ENCODE measurements at places on chromosomes 3 and 15. TPM values are rescaled to one million over a fixed set of nuclear protein-coding genes. Genes with fewer than 3 reads are reported as not detected.

- DNase-seq = no peak
- H3K4me3 ChIP-seq = no peak overlapping the region
- H3K27me3 ChIP-seq = no peaks in the 10 kb centered on the region
- H3K36me3 ChIP-seq = no peaks in the 10 kb centered on the region
Observed at GRCh38 chr3:176927280-176927679, 270.0 kb downstream of the TBL1XR1 start.

- no peaks in the 10 kb centered on the region for H3K27me3 ChIP-seq
- H3K27ac ChIP-seq = no peak overlapping the region
- peaks cover 26% of the 10 kb centered on the region for H3K36me3 ChIP-seq
- no peak for DNase-seq
- no peak overlapping the region for H3K4me3 ChIP-seq
- H3K4me1 ChIP-seq = no peaks in the 10 kb centered on the region
Observed at GRCh38 chr3:101646726-101647125, 30.2 kb downstream of the ZBTB11 start.

GRCh38 chr3:105354429-105354828, 12.3 kb upstream of the ALCAM start:
- no peaks in the 10 kb centered on the region for H3K36me3 ChIP-seq
- no peak for DNase-seq
- no peak overlapping the region for H3K4me3 ChIP-seq

- H3K4me3 ChIP-seq = no peak overlapping the region
- H3K27ac ChIP-seq = no peak overlapping the region
- H3K36me3 ChIP-seq = peaks cover 34% of the 10 kb centered on the region
- DNase-seq = no peak
Observed at GRCh38 chr3:39387411-39387975, 4.3 kb downstream of the SLC25A38 start.

DNA sequence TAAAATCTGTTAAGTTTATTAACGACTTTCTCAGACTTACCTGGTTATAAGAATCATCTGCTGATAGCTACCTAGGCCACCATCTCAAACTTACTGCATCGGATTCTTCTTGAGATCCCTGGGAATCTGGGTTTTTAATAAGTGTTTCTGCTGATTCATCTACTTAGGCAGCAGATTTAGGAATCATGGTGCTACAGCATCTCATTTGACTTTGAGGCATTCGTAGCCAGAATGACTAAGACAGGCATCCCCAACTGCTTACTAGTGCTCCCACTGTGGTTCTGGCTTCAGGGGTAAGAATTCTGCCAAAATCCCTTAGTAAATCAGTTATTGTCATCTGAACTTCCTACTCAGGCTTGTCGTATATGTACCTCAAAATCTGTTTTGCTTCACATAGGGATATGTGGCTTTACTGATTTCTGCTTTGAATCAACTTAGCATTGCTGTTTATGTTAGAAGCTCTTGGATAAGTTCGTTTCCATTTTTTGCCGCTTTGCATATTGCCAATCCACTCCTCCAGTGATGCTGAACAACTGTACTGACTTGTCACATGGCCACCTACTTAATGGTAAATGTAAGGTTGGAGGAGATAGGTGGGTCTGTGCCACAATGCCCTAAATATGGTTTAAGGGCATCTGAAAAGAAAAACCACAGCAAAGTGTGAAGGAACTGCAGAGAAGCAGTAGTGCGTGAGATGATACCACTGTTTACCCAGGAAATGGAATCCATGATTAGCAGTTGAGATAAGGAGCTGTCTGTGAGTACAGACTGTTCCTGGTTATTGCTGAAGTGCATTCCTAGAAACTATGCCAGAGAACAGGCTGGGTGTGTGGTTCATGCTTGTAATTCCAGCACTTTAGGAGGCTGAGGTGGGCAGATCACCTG, 60.3 kb downstream of the MAP6D1 start:
- H3K27ac ChIP-seq = no peak overlapping the region
- no peak for DNase-seq
- peaks cover 10% of the 10 kb centered on the region for H3K4me1 ChIP-seq
- H3K36me3 ChIP-seq = peaks cover 26% of the 10 kb centered on the region
- H3K27me3 ChIP-seq = no peaks in the 10 kb centered on the region
- no peak overlapping the region for H3K4me3 ChIP-seq

The ARID3B gene
- 1.8 TPM for total RNA-seq

The EOMES gene
- not detected for total RNA-seq

GRCh38 chr3:122498152-122498551, 16.6 kb downstream of the KPNA1 start:
- H3K36me3 ChIP-seq = peaks cover 20% of the 10 kb centered on the region
- H3K4me3 ChIP-seq = no peak overlapping the region
- H3K4me1 ChIP-seq = no peaks in the 10 kb centered on the region
- no peak for DNase-seq

- peak overlapping the region; percentile 70 for H3K4me3 ChIP-seq
- DNase-seq = no peak
Observed at GRCh38 chr15:96324192-96324895, 6.2 kb upstream of the NR2F2 start.

The CCR3 gene
- total RNA-seq = not detected

DNA sequence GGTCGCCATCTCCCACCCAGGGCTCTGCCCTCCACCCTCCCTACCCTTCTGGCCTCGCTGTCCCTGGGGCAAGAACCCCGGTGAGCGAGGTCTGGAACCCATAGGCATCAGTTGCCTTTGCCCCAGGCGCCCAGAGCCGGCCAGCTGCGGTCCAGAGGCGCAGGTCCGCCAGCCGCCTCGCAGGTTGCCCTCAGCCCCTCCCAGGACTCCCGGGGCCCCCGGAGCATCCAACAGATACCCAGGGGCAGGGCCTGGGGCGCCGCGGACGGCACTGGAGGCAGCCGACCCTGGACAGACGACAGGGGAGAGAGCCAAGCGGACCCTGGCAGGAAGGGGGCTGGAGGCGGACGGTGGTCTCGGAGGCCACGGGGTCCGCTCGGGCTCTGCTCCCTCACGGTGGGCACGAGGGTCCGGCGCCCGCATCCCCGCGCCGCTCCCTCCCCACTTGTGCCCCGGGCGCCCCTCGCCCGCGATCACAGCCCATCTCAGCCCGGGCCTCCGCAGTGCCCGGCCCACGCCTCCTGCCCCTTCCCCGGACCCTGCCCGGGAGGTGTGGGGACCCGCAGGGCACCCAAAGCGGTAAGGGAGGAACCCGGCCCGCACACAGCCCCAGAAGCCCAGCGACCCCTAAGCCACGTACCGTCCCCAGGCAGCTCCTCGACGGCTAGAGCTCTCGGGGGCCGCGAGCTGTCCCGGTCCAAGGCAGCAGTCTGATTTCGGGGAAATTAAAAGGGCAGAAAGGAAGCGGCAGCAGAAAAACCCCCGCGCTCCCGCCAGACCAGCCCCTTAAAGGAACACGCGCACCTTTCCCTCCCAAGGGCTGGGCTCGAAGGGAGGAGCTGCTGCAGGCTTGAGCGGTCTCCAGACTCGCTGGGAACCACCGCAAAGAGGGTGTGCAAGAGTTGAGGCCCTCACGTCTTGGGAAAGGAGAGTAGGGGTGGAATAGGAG, at the start of gene HAPLN3:
TSS of gene HAPLN3 (minus strand) at position 726 of the 949 bp plus-strand sequence. CDS start 8,246 bp downstream, outside the sequence.
- peak within 1 kb of the TSS; percentile 18 for H3K27ac ChIP-seq
- H3K4me1 ChIP-seq = no peaks in the 10 kb centered on the region
- H3K27me3 ChIP-seq = no peaks in the 10 kb centered on the region
- H3K36me3 ChIP-seq = peaks cover 15% of the 10 kb centered on the region

The CSTA gene
- 2.6 TPM for total RNA-seq

GRCh38 chr3:51711352-51712037, 4.6 kb downstream of the GRM2 start:
- no peak overlapping the region for H3K4me3 ChIP-seq
- no peaks in the 10 kb centered on the region for H3K36me3 ChIP-seq
- H3K27me3 ChIP-seq = no peaks in the 10 kb centered on the region
- DNase-seq = no peak

DNA sequence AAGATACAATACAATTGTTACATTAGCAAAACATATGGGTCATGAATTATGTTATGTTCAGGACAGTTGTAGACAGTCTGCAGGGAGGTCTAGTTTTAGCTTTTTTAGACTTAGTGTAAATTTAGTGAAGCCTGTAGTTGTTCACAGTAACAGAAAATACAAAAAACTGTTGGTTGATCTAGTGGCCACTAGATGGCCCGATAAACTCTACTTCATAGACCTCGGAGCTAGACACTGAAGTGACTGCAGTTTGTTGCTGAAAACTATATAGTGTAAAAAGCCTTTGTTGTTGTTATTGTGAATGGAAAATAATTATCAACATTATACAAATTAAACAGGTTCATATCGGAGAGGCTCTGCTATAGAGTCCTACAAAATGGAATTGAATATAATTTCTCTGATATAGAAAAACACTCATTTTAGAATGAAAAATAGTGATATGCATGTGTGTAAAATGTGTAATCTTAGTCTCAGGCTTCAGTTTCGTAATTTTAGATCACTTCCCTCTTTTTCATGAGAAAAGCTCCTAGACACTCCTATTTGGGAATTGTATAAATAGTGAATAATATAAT, 18.3 kb downstream of the MAGEL2 start:
- H3K36me3 ChIP-seq = no peaks in the 10 kb centered on the region
- no peaks in the 10 kb centered on the region for H3K4me1 ChIP-seq
- H3K27me3 ChIP-seq = no peaks in the 10 kb centered on the region
- H3K27ac ChIP-seq = no peak overlapping the region
- no peak overlapping the region for H3K4me3 ChIP-seq

DNA sequence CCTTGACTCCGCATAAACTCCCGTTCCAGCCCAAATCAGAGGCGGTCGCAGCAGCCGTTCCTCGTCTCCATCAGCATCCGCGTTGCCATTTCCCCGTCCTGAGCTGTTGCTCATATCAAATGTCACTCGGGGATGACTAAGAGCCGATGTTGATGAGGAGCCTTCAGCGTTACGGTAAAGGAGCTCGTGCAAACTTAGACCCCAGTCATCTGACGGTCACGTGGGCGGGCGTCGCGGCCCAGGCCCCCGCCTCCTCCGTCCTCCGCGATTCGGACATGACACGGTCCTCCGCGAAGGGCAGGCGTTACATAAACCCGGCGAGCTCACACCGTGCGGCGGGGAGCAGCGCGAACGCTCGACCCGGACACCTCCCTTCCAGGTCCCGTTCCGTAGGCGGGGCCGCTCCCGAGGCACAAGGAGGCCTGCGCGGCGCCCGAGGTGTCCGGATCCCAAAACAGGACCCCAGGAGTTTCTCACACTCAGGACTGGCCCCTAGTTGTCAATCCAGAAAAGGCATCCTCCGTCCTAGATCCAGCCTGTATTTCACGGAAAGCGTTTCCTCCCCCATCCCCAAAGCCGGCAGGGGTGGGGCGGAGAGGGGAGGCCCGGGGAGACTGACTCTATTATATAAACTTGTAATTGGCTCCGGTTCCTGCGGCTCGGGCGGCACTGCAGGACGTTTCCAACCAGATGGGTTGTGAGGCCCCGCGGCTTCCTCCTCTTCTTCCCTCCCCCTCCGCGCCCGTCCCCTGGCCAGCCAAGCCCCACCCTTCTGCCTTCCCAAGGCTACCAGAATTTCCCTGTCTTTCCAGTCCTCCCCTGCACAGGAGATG, 100.0 kb upstream of the IGF1R start:
- H3K4me3 ChIP-seq = peak overlapping the region; percentile 42
- H3K27ac ChIP-seq = peak overlapping the region; percentile 83
- DNase-seq = peak; percentile 78
- peaks cover 12% of the 10 kb centered on the region for H3K4me1 ChIP-seq
- no peaks in the 10 kb centered on the region for H3K36me3 ChIP-seq

DNA sequence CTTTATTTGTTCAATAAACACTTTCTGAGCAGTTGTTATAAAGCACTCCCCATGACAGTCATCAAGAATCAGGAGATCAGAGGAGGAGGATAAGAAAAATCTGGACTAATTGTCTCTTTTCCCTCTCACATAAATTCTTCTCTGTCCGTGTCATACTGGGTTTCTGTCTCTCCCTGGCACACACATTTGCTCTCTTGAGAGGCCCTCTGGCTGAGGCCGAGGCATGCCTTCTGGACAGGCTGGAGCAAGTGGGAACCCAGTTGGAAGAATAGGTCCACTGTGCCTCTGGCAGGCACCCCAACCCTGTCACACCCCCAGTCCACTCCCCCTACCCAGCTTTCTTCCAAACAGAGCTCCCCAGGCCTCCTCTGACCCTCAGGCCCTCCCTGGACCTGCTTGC, 315.8 kb downstream of the UACA start:
- no peaks in the 10 kb centered on the region for H3K27me3 ChIP-seq
- H3K27ac ChIP-seq = no peak overlapping the region
- H3K4me3 ChIP-seq = no peak overlapping the region
- DNase-seq = no peak

- H3K4me1 ChIP-seq = peaks cover 9% of the 10 kb centered on the region
- no peaks in the 10 kb centered on the region for H3K27me3 ChIP-seq
- no peak overlapping the region for H3K4me3 ChIP-seq
- peak; percentile 64 for DNase-seq
Observed at GRCh38 chr3:32177702-32178198, 60.7 kb upstream of the CMTM8 start.

GRCh38 chr3:98445949-98446406, 17.0 kb upstream of the OR5K1 start:
- no peak overlapping the region for H3K27ac ChIP-seq
- H3K36me3 ChIP-seq = no peaks in the 10 kb centered on the region
- H3K27me3 ChIP-seq = no peaks in the 10 kb centered on the region
- no peak for DNase-seq

DNA sequence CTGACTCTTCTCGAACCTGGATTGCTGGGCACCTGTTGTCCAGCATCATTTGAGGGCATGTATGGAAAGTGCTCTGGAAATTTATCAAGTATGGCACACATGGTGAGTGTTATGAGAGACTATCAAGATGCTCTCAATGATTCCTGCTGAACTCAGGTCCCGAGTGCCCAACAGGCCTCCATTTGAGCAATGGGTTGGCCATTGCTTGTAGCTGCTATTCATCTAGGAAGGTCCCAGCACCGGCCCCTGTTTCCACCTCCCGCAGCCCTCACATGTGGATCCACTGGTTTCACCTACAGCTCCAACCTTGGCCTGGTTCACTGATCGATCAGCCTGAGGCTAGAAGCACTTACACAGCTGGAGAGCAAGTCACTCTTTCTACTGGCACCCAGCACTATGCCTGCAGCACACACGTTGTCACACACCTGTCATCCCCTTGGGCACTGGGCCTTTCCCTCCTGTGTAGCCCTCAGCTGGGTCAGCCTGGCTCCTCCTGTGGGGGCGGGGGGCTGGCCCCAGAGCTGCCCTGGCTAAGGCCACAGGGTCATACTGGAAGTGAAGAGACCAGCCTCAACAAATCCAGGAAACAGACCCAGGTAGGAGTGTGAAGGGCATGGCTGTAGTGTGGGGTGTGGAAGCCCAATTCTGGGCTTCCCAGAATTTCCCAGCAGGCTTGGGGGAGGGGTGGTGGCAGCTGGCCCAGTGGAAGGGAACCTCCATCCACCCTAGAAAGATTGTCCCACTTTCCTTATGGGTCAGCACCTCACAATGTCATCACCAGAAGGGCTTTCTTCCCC, 41.7 kb upstream of the SMAD3 start:
- H3K4me1 ChIP-seq = peaks cover 37% of the 10 kb centered on the region
- H3K27me3 ChIP-seq = no peaks in the 10 kb centered on the region
- no peaks in the 10 kb centered on the region for H3K36me3 ChIP-seq
- no peak for DNase-seq
- H3K27ac ChIP-seq = no peak overlapping the region
